NCI-H146 (cell line): ENCODE measurements at places on chromosomes 2 and 18.

- no peak for DNase-seq
These were observed 250.7 kb downstream of the SATB2 start for GRCh38 chr2:199207011-199207410.

DNA sequence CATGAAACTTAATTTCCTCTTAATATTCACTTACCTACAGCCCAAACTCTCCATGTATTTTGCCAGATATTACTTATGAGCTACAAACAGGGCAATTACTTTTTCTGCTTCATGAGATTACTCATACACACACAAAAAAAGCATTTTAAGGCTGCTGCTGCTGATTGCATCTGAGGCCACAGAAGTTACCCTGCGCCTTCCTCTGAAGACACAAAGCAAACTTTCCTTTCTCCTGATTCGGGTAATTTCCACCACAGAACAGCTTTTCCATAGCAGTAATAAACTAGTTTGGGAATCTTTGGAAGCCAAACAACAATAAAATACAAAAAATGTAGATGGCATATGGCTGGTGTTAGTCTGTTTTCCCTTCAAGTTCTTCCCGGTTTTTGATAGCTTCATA lies 6.2 kb downstream of the TTC32 start:
- DNase-seq = no peak

DNA sequence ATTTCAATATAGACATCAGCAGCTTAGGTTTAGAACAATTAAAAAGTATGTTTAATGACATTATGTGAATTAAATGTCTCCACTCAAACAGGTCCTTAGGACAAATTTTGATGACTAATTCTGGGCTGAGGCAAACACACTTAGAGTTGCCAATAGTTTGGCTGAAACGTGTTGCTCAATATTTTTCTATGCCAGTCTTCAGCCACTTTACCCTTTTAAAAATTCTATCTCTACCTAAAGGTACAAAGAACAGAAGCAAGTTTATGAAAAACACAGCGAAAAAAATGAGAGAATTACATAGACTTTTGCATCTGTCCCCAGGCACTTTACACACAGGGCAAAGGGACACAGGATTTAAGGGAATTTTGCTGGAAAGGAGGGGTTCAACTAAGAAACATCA lies 4.5 kb downstream of the IDH1 start:
- DNase-seq = no peak

- DNase-seq = no peak
These were observed 323.4 kb downstream of the CDH19 start for GRCh38 chr18:66280470-66280869.

DNA sequence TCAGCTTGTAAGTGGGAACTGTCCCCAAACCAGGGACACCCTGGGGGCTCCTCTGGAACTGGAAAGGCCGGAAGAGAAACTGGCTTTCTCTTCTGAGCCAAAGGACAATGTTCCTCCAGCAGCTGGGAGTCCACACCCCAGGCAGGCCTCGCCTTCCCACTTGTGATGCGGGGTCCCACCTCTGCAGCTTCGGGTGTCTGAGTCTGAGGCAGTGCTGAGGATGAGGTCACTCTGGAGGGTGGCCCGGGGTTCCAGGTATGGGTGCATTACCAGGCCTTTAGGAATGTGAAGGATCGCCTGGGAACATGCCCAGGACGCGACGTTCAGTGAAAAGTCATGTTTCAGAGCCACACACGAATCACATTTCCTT lies 18.2 kb upstream of the BOK start:
- DNase-seq = no peak

- DNase-seq = no peak
These were observed 126.2 kb upstream of the SH3BP4 start for GRCh38 chr2:234825616-234826015.

DNA sequence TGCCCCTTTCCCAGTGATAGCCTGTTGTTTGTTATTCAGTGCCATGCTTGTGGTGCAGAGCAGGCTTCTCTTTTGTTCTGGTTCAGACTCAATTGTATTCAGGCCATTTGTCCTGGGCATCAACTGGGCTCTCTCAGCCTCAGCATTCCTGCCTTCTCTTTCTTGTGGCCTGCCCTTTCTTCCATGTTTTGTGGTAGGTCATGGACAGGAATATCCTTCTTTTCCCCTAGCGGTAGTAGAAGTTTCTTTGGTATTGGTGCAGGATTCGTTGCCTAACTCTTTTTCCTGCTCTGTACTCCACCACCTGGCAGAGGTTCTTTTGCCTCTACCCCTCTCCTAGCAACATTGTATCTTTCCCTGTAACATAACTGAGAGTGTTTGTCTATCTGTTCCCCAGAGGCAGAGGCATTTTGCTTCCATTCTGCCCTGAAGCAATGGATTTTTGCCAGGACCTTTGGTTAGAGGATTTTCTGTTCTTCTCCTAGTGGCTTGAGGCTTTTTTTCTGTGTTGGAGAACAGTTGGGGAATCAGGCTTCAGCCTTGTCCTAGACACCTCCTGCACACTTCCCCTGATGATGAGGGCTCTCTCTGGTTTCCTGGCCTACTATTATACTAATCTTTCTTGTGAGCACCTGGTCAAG lies 68.5 kb downstream of the NCOA1 start:
- DNase-seq = no peak
